Fibroblast of the aortic adventitia (primary cell): ENCODE measurements at places on chromosomes 11 and 22. TPM values are rescaled to one million over a fixed set of nuclear protein-coding genes. Genes with fewer than 3 reads are reported as not detected.

Gene KLHDC7B
- 1.1 and 2.4 TPM in 2 replicates for total RNA-seq

Gene DERL3
- total RNA-seq, result 0.36 TPM in 1 of 2 replicates, not detected in the other

Gene OR2D3
- not detected in 2 replicates for total RNA-seq

- no peak for DNase-seq
Observed at GRCh38 chr11:42225664-42226063, 766.2 kb upstream of the LRRC4C start.

GRCh38 chr22:47965066-47965465 lies 1202.6 kb downstream of the TBC1D22A start:
- DNase-seq, result no peak

GRCh38 chr11:102846292-102846691 lies 2.9 kb upstream of the MMP3 start:
- DNase-seq, result peak; percentile 37

GRCh38 chr11:11988099-11988651 lies 20.3 kb downstream of the DKK3 start:
- DNase-seq, result peak; percentile 30

- DNase-seq, result no peak
Observed at GRCh38 chr11:96456111-96456510, 66.3 kb downstream of the JRKL start.

DNA sequence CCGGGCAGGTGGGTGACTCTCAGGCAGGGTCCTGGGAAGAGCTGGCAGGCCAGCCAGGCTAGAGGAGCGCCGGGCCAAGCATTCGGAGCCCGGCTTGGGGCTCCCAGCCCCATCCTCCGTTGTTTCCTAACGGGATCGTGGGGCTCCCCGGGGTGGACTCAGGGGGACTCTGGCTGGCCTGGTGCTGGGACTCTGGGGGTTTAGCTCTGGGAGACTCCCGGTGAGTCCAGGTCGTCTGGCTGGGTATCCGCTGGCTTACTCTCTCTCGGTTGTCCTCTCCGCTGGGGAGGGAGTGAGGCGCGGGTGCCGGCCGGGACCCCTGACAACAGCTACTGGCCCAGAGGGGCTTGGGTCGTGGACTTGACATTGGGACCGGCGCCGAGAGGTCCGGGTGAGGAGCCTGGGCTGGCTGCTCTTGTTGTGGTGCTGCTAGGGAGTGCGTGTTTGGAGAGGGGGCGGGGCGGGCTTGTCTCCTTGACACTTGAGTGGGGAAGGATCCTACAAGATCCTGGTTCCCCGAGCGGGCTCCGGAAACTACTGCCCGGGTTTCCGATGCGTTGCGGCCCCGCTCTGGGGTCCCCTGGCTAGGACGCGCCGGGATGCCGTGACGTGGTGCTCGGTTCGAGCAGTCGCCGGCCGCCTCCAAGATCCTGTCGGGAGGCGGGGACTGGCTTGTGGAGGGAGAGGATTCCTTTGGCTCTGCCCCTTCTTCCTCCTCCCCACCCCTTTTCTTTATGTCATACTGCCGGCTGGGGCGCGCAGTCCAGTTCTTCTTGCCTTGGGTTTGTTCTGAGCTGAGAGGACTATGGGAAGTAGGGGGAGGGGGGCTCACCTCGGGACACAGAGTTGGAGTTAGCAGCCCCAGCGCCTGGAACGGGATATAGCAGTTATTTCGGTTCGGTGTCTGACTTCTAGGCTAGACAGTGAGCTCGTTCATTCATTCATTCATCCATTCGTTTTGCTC lies 585 bp downstream of the EMSY start:
- DNase-seq, result peak; percentile 74

DNA sequence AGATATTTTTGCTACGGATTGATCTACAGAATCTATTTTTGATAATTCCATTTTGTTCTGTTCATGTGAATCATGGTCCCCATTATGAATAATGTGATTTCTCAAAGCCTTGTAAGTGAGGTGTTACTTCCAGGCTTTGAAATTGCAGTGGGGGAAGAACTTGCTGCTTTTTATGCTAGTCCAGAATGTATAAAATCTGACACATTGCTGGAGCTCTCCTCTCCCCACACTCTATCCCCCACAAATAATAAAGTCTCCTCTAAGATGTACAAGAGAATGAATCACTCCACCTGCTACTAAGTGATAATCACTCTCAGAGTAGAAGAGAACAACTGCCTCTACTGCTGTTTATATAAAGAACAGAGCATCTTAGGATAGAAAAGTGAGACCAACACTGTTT lies 5.9 kb upstream of the RAB6A start:
- DNase-seq, result no peak

GRCh38 chr11:69245491-69246345 lies 48.2 kb upstream of the MYEOV start:
- DNase-seq, result no peak

DNA sequence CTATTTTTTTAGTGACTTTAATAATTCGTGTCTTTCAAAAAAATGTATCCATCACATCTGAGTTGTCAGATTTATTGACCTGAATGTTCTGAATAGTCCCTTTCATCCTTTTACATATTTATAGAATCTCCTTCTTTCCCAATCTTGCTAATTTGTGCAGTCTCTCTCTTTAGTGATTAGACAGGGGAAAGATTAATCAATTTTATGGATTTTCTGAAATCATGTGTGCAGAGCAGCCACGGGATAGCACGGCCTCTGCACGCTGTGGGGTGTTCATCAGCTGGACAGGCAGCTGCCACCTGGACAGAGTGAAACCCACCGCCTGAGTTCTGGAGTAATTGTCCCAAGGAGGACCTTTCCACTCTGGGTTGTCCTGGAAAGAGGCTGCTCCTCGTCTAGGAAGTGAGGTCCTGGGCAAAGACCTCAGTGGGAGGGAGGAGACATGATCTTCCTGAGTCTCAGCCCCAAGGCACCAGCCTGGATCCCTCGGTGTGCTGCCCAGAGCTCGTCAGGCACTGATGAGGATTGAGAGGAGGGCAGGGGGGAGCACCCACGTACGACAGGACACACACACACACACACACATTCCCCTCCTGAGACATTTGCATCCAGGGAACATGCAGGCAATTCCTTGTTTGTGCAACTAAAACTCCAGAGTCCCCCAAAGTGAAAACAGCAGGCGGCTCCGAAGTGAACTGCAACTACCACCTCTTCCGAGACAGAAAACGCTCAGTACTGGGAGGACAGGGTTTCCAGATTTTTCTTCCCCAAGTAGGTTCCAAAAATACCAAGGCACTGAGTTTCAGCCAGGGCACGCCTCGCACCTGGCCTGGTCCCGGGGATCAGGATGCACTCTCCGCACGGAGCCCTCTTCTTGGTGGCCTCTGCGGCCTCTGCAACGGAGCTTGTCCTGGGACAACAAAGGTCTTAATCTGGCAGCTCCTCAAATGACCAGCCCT lies 22.5 kb upstream of the KRTAP5-6 start:
- DNase-seq, result no peak

- no peak for DNase-seq
Observed at GRCh38 chr11:19092850-19093249, 24.1 kb upstream of the ZDHHC13 start.
